HuH-7.5 (cell line): ENCODE measurements at places on chromosomes 1 and 21.

GRCh38 chr1:242083742-242084141, 84.8 kb upstream of the MAP1LC3C start:
- DNase-seq: no peak

DNA sequence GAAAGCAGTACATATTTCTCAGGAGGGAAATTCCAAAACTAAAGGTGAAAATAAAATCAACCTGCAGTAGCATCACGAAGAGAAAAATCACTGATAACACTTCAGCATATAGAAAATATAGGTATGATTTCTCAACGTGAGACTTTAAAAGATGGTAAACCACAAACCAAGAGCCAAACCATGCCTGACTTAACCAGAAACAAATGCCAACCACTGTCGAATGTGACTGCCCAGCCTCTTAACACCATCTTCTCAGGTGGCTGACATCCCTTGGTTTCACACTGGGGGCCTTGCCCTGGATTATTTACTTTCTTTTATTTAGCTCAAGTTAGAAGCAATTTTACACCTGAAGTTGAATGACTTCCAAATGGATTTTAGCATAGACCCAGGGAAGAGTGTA, 10.1 kb downstream of the HMGCS2 start:
- DNase-seq: no peak

DNA sequence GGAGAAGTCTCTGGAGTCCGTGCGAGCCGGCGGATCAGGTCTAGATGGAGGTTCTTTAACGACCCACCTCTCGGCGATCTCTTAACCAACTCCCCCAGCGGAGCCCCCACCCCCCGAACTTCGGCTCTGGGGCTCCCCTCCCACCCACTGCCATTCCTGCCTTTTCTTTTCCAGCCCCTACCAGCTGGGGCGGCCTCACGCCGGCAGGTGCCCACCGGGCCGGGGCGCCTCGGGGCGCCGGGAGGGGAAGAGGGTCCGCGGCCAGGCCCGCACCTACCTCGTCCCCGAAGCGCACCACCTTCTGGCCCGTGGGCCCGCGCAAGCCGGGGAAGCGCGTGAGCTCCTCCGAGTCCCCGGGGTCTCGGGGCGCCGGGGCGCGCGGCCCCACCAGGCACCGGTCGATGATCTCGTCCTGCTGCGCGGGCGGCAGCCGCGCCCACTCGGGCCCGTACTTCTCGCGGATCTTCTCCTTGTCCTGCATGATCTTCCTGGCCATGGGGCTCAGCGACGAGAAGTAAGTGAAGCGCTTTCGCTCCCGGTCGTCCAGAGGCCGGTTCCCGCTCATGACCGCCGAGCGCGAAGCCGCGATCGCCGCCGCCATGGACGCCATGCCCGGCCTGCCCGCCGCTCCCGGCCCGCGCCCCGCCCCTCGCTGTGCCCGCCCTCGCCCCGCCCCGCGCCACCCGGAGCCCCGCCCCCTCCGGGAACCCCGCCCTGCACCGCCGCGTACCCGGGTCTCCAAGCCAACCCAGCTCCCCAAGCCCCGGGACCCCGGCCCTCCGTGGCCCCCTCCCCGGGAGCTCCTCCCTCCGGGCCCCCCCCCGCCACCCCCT, at the start of gene C1orf198:
C1orf198 (minus strand) TSS at position 619 of the 833 bp plus-strand sequence; CDS start at position 610, 9 bp downstream.
- peak; percentile 84 for DNase-seq

DNA sequence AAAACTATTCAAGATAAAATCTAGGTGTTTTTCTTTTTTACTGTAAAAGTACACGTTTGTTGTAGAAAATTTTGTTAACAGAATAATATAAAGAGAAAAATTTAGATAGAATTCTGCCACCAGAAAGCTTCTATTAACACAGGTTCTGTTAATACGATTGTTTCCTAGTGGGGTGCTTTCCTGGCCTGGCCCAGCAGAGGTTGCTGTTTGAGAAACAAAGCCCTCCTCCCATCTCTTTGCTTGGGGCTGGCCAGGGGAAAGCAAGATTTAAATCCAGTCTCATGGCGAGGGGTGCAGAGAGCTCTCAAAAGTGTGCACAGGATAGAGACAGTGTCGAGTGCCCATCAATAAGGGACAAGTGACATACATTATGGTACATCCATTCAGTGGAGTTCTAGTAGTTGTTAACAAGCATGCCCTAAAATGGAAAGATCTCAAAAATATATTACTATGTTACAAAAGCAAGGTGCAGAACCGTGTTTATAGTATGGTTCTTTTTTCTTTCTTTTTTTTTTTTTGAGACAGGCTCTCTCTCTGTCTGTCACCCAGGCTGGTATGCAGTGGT, 14.6 kb upstream of the ACBD3 start:
- DNase-seq: no peak

DNA sequence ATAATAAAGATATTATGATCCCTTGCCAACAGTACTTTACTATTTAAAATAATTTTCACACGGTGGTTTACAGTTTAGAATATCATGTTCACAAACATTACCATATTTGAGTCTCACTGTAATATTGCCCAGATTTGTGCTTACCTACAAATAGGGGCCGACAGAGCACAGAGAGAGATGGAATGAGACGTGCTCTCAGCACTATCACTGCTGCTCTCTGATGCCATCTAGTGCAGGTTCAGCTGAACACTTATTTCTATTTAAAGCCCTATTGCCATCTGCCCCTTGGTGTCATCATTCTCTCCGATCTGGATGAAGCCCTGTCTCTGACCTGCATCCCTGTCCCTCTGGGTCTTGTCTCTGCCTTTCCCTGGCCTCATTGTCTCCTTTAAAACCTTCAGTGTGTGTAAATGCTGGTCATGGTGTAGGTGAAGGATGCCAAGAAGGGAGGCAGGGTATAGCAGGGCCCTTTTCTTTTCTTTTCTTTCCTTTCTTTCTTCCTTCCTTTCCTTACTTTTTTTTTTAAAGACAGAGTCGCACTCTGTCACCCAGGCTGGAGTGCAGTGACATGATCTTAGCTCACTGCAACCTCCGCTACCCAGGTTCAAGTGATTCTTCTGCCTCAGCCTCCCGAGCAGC, 6.9 kb upstream of the GPATCH4 start:
- no peak for DNase-seq

DNA sequence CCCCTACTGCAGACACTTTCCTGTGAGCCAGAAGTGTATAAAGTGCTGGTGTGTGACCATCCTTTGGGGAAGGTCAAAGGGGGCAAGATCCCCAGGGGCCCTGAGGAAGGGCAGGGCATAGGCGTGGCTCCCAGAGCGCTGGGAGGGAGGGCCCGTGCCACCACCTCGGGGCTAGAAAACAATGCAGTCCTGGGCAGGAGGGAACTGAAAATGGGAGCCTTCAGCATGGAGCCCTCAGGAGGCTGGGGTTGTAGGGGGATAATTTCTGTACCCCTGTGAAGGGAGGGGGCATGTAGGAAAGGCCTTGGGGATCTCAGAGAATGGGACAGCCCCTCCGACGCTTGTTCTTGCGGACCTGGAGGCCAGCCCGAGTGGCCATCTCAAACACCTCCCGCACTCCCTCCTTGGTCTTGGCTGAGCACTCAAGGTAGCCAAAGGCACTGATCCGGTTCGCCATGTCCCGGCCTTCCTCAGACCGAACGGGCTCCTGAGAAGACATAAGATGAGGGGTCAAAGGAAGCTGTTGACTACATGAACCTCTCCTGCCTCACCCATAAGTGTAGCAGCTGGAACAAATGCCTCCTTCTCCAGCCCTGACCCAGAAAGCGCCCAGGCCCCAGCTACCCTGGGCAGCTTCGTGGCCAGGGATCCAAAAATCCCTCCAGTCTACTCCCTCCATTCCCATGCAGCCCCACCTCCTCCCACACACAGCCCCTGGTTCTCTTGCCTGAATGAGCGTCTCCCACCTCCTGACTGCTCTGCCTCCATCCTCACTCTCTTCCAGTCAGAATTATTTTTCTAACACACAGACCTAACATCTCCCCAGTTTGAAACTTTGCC, 5.5 kb downstream of the RHOC start:
- DNase-seq: no peak

GRCh38 chr1:179677882-179678281, 65.2 kb upstream of the FAM163A start:
- no peak for DNase-seq

GRCh38 chr21:38925923-38926322, 120.2 kb downstream of the ETS2 start:
- no peak for DNase-seq

DNA sequence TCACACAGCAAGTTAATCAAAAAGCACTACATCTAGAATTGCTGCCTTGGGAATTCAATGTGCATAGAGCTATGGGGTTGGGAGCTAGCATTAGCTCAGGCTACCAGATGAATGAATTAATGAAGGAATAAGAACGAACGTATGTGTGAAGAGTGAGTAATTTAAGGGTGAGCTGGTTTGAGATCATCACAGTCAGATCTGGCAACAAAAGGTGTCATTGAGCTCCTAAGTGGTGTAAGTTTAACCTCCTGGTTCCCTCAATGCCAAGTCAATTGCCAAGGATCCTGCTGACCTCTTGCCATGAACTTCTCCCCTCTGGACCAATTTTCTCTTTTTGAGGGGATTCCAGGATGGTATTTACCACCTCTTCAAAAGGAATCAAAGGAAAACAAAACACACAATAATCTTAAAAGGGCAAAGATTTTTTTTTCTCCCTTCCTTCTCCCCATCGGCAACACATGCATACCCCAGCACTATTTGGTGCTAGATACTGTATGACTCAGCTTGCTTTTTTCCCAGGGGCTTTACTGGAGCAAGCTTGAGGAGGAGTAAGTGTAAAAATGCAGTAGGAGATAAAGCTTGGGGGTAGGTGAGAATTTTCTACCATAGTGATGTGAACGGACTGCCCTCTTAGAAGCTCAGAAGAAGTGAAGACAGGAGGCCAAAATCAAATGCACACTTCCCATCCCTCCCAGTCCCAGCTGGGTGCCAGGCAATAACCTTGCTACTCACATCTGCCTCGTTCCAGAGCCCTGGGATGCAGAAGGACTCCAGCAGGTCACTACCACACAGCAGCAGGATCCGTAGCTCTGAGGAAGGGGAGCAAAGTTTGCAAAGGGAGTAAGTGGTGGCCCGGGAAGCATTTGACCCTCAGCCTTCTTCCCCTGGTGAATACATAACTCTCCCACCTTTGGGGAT, 92.0 kb downstream of the LAMC2 start:
- no peak for DNase-seq

- DNase-seq: no peak
These were observed 91.2 kb upstream of the COL24A1 start for GRCh38 chr1:86247597-86248279.

GRCh38 chr1:48214820-48215219, 7.7 kb upstream of the SLC5A9 start:
- no peak for DNase-seq

- no peak for DNase-seq
These were observed 553 bp downstream of the PTGER3 start for GRCh38 chr1:71046891-71047634.

- no peak for DNase-seq
These were observed 42.8 kb upstream of the MARK1 start for GRCh38 chr1:220485131-220485530.

DNA sequence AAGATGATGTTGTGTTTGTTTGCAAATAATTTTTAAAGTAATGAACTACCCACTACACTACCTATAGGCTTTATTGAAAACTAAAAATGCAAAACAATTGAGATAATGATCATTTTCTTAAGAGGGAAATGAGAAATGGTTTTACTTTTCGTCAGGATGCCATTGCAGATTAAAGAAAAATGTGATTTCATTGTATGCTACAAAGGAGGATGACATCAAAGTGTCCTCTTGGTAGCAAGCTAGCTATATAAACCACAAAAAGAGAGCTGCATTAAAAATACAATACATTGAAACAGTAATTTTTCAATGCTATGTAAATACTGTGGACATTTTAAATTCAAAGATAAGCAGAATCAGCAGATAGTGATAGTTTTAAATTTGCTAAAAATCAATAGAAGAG, 87.5 kb upstream of the DPYD start:
- DNase-seq: no peak

GRCh38 chr1:246836209-246836966, 95.4 kb downstream of the AHCTF1 start:
- DNase-seq: no peak

- no peak for DNase-seq
These were observed 88.5 kb upstream of the NEK7 start for GRCh38 chr1:198068285-198068684.

DNA sequence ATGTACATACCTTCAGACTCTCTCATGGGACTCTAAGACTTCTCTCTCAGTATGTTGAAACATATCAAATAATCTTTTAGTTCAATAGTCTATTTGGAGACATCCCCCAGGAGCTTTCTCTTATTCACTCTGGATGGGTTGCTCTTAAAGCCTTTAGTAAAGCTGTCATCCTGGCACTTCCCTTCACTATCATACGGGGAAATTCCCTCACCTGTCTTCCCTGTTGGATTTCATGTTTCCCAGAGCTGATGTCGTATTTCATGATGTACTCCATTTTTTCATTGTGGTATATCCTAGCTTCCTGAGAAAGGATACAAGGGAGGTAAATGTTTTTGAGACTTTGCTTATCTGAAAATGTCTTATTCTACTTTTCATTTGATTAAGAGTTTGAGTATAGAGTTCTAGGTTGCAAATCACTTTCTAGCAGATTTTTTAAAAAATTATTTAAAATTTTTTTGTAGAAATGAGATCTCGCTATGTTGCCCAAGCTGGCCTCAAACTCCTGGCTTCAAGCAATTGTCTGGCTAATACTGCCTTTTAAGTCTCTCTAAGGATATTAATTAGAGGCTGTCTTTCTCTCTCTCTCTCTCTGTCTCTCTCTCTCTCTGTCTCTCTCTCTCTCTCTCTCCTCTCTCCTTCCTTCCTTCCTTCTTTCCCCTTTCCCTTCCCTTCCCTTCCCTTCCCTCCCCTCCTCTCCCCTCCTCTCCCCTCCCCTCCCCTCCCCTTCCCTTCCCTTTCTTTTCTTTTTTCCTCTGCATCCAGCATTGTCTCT, 17.0 kb upstream of the MACF1 start:
- no peak for DNase-seq

- DNase-seq: no peak
These were observed 475.7 kb downstream of the USP25 start for GRCh38 chr21:16205527-16205926.

GRCh38 chr1:204104331-204105130, 31.6 kb downstream of the SOX13 start:
- peak; percentile 70 for DNase-seq
